ENCODE measurements at places on chromosomes 1 and 21.

GRCh38 chr1:181099152-181100014 lies 10.9 kb downstream of the IER5 start:
- no peak for DNase-seq

GRCh38 chr1:94154989-94155388 lies 34.0 kb upstream of the ABCA4 start:
- DNase-seq = no peak

DNA sequence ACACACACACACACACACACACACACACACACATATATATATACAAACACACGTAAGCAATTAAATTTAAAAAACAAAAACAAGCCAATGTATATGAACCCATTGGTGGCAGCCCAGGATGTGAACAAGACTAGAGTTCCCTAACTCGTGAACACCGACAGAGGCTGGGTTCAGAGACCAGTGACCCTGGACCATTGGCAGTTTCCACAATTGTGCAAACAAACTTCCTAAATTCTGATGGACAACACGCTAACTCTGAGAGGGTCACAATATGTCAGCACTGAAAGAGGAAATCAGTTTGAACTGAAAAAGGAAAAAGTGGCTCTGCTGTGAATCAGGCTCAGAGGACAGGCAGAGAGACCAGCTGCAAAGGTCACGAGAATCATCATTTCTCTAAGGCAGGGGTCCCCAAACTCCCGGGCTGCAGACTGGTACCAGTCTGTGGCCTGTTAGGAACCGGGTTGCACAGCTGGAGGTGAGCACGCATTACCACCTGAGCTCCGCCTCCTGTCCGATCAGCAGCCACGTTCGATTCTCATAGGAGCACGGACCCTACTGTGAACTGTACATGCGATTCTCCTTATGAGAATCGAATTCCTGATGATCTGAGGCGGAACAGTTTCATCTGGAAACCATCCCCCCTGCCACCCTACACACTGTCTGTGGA lies 50.5 kb upstream of the ERO1B start:
- DNase-seq = no peak

GRCh38 chr21:29233256-29233546 lies 65.5 kb upstream of the BACH1 start:
- DNase-seq = no peak

DNA sequence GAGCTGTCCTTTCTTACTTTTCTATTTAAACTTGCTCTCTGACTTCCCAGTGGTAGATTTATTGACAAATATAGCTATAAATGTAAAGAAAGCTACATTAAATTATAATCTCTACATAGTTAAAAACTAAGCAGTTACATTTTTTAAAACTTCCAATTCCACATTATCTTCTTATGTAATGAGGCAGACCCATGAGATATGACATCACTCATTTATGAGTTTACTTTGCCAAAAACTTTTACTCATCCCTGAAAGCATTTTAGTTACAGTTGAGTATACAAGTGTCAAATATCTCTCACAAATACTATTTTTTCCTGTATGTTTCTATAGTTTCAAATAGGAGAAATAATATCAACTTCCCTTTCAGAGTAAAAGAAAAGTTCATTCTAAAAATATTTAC lies 3.8 kb downstream of the NMNAT2 start:
- DNase-seq = no peak

- DNase-seq = no peak
Observed at GRCh38 chr1:173268261-173268660, 61.1 kb upstream of the TNFSF4 start.

DNA sequence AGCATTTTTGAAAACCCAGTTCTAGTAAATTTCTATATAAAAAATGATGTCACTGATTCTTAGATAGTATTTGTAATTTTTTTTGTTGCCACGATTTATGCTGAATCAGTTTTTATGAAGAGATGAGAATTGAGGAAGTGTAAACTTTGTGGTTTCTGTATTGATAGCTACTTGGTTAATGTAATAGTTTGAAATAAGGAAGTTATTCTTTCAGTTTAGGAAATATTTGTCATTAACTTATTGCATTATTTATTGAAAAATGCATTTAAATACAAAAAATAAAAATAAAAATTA lies 97.8 kb downstream of the ZFYVE9 start:
- no peak for DNase-seq

GRCh38 chr21:46371204-46372013 lies 47.5 kb downstream of the PCNT start:
- no peak for DNase-seq

DNA sequence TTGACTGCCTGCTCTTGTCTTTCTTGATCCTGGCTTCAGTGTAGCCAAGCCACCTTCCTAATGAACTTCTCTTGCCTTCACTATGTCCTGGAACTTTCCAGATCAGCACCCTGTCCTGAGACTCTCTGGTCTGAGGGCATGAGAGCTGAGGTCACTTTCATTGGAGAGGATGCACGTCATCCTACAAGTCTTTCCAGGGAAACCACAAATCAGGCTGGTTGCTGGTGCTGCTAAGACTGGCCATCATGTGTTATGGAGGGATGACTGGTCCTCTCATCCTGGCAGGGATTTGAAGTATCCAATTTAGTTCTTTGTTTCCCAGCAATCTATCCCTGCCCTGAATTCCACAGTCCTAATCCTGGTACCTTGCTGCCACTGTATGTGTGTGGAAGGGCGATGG lies 228.6 kb downstream of the GPATCH2 start:
- no peak for DNase-seq

DNA sequence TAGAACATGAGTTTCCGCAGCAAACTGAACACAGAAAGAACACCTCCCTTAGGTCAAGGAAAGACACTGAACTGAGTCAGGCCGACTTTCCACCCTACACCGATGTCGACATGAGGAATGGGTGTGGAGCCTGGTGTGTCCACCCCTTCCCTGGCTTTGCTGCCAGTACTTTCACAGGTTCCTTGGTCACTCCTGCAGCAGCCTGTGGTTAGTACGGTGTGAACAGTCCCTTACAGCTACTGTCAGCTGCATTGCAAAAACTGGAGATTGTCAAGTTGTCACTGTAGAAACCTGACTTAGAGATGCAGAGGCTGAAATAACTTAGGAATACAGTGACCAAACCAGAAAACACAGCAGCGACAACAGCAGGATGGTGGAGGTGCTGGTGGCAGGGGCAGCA lies 7.1 kb downstream of the PGLYRP3 start:
- no peak for DNase-seq

DNA sequence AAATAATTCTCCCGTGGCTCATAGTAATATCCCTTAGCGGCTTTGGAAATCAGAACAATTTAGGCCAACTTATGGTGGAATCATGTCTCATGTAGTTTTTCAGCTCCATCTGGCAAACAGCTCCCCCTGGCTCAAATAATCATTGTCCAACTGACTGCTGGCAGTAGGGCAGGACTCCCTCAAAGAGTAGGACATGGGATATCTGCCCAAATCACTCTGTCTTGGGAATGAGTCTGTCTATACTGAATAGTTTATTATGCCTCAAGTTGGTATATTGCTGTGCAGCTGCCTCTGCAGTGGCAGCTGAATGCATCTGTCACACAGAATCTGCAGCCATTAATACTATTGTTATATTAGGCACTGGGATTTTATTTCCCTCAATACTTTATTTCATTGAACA lies 255.7 kb downstream of the COL11A1 start:
- no peak for DNase-seq
